ENCODE measurements at places on chromosomes 5 and 9.

GRCh38 chr5:68347536-68347935 is 132.0 kb downstream of the PIK3R1 start:
- no peak for DNase-seq

GRCh38 chr5:165521816-165522610 is 2016.6 kb downstream of the MAT2B start:
- DNase-seq, result no peak

- no peak for DNase-seq
These were observed 11.6 kb downstream of the ABL1 start for GRCh38 chr9:130846487-130847305.

- DNase-seq, result no peak
These were observed 212.0 kb downstream of the DEPDC1B start for GRCh38 chr5:60487885-60488442.

DNA sequence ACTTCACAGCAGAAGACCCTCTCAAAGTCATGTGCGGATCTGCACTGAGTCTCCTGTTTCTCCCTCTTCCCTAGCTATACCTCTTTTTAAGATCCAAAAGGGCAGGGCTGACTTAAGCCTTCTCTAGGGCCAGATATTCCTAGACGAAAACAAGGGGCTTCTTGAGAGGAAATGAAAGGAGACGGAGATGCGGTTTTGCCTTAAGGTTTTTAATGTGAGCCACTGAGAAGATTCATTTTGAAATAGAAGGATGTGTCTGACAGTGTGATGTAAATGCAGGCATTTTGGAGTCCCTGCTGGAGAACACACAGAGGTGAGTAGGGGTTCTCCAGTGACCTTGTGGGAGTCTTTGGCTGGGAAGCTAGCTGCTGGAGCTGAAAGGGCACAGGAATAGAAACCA is 15.6 kb upstream of the IL12B start:
- no peak for DNase-seq

GRCh38 chr9:98129451-98129881 is 10.4 kb upstream of the TRIM14 start:
- peak; percentile 35 for DNase-seq

GRCh38 chr5:157735991-157736390 is 4.8 kb downstream of the THG1L start:
- DNase-seq, result no peak

DNA sequence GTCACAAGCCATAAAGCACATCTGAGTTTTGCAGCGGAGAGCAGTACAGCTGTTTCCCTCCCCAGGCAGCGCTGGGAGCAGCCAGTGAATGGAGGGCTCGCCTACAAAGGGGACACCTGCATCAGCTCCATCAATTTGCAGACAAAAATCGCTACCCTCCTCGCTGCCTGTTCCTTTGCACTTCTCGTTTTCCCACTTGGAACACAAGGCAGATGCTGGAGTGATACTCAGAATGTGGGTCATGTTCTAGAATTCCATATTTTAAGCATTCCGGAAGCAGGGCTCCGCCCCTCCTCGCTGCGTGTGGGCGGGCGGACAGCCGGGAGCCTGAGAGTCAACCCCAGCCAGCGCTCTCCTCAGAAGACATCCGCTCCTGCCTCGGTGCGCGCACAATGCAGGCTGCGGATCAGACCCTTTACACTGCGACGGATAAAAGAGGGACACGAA is 92.1 kb downstream of the LMNB1 start:
- DNase-seq, result peak; percentile 36

- peak; percentile 82 for DNase-seq
These were observed 76.8 kb downstream of the STK10 start for GRCh38 chr5:172110921-172111851.

DNA sequence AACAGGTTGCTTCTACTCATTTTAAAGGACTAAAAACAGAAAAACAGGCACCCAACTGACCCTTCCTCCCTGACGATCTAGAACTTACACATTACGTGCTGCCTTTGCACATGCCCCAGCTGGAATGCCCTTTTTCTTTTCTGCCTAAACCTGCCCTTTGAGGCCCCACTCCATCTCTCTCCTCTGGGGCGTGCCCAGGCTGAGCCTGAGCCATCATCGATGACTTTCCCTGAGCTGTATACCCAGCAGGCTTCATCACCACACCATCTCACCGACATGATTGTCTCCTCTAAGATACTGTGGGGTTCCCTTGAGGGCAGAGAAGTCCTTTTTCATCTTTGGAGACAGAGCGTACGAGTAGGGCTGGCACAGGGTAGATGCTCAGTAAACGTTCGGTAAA is 24.1 kb upstream of the GABBR2 start:
- no peak for DNase-seq

- DNase-seq, result no peak
These were observed 77.8 kb upstream of the SLC1A3 start for GRCh38 chr5:36528588-36528987.

- DNase-seq, result no peak
These were observed 376.3 kb downstream of the SEMA5A start for GRCh38 chr5:9169557-9169902.

DNA sequence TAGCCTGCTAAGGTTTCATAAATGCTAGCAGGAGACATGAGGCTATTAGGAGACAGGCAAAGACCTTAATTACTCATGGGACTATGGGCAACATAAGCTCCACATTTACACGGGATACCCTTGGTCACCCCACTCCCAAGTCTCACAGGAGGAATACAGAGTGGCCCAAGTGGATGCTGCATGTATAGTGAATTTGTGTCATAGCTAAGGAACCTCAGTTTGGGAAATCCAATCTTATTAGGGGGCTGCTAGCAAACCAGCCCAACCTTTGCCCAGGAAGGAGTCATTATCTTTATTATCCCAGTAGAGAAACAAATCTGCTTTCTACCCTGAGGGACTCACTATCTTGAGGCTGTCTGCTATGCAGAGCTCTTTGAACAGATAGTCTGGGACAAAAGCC is 405.9 kb downstream of the KIAA0825 start:
- DNase-seq, result no peak

DNA sequence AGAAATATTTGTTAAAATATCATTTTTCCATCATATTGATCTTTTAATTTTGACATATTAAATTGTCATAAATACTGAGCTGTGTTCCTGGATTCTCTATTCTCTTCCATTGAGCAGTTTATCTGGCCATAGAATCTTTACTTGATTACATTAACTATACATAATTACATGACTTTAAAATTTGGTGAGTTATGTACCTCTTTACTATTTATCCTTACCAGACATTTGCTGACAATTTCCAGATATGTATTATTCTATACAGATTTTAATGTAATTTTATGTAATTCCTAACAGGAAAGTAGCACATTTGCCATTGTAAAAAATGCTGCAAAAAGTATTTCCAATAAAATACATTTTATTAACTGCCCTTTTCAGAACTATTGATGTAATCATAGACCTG is 770.3 kb downstream of the KCTD16 start:
- no peak for DNase-seq

DNA sequence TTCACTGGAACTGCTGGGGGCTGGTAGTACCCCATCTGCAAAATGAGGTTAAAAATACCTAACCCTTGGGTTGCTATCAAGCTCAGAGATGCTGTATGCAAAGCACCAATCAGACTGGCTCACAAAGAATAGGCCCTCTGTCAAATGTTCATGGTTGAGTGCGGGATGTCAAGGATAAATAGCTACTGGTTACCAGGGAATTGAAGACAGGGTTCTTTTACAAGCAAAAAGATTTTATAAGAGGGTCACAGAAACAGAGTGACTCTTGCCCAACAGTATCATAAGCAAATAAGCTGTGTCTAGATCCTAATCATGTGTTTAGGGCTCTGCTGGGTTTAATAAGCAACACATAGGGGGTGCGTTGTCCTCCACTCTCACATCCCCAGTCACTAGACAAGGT is 11.9 kb downstream of the SYK start:
- no peak for DNase-seq

GRCh38 chr5:135735831-135736230 is 98.6 kb upstream of the SLC25A48 start:
- DNase-seq, result no peak

- DNase-seq, result no peak
These were observed 22.1 kb downstream of the GABRP start for GRCh38 chr5:170805666-170806065.

DNA sequence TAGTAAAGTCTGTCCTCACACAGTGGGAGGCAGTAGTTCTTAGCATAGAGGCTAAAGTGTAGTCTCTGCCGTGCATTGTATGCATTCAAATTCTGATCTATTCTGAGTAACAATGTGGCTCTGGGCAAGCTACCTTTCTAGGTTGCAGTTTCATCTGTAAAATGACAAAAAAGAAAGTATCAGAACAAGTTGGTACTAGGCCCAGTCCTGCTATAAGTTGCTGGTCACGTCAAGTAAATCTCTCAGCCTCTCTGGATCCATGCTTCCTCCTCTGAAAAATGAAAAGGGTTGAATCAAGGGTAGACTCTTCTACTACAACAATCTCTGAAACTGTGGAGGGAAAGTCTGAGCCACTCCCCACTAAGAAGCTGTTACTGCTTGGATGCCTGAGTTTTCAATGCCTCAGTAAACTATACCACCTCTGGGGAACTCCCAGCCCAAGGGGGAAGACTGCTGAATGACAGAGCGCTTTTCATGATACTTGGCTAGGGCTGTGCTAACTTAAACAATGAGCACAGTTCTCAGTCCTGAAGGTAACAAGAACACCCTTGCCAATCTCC is 34.5 kb upstream of the SPARC start:
- DNase-seq, result no peak

GRCh38 chr9:95857124-95857523 is 18.4 kb upstream of the ERCC6L2 start:
- DNase-seq, result no peak

DNA sequence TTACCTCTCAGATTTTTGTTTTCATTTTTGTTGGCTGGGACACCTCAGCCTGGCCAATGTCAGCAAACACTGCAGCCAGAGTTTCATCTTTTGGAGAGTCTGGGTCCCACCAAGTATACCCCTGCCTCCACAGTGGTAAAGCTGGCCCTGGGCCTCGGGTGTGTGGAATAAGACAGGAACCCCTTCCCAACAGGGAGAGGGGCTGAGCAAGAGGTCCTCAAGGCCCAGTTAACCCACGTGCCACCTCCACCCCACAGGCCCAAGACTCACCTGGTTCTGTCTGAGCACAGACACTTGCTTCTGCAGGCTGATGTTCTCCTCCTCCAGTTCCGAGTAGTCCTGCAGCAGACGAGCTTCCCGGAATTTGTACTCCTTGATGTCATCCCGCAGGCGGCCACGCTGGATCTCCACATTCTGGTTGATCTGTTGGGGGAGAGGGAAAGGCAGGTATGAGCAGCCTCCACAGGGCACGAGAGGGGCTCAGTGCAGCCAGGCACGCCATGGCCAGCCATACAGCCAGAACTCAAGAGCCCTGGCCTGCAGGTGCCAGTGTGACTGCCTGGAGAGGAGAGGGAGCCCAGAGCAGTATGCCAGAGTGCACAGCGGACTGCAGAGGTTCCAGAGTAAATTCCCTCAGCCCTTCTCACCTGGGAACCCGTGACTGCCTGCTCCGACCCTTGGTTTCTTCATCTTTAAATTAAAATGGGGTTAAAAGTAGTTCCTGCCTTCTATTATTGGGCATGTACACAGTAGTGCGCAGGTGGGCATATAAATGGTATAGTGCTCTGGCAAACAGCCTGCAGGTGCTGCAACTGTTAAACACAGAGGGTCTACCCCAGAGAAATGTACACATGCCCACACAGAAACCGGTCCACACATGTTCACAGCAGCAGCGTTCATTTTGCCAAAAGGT is 42.0 kb downstream of the BICD2 start:
- no peak for DNase-seq

DNA sequence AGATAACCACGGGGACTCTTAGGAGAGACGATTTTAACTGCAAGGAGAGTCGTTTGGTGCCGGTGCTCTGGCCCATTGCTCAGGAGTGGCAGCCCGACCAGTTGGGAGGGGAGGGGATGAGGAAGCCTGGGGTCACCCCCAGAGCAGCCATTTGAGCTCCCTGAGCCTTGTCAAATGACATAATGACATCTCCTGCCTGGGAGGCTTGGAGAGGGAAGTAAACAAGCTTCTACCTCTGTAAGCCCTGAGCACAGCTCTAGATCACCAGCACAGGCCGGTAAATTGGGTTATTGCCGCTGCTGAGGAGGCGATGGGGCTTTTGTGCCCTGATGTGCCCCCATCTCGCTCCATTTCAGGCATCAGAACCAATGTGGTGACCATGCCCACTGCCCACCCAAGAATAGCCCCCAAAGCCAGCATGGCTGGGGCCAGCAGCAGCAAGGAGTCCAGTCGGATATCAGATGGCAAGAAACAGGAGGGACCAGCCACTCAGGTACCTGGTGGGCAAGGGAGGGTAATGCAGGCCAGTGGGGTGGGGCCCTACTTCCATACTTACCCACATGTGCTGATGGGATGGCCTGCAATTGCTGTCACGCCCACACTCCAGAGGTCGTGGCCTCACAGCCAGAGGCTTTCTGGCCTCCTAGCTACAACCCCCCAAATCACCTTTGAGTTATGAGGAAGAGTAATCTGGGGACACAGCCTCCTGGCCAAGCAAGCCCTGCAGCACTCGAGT is 23.0 kb downstream of the CD74 start:
- no peak for DNase-seq

GRCh38 chr5:12936221-12936620 is 1008.3 kb downstream of the DNAH5 start:
- no peak for DNase-seq

DNA sequence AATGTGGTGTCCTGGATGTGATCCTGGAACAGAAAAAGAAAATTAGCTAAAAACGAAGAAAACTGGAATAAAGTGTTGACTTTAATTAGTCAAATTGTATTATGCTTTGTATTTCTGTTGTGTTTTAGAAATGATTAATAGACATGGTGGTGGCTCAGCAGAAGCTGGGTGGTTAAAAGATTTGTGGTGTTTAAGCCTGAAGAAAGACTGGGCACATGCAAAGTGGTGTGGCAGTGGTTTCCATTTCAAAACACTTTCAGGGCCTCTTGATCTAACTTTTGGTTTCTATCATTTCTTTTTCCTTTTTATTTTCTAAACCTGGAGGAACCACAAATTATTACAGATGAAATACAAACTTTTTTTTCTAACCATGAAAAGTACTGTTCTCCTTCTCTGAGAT is 44.1 kb downstream of the ADGRV1 start:
- no peak for DNase-seq

DNA sequence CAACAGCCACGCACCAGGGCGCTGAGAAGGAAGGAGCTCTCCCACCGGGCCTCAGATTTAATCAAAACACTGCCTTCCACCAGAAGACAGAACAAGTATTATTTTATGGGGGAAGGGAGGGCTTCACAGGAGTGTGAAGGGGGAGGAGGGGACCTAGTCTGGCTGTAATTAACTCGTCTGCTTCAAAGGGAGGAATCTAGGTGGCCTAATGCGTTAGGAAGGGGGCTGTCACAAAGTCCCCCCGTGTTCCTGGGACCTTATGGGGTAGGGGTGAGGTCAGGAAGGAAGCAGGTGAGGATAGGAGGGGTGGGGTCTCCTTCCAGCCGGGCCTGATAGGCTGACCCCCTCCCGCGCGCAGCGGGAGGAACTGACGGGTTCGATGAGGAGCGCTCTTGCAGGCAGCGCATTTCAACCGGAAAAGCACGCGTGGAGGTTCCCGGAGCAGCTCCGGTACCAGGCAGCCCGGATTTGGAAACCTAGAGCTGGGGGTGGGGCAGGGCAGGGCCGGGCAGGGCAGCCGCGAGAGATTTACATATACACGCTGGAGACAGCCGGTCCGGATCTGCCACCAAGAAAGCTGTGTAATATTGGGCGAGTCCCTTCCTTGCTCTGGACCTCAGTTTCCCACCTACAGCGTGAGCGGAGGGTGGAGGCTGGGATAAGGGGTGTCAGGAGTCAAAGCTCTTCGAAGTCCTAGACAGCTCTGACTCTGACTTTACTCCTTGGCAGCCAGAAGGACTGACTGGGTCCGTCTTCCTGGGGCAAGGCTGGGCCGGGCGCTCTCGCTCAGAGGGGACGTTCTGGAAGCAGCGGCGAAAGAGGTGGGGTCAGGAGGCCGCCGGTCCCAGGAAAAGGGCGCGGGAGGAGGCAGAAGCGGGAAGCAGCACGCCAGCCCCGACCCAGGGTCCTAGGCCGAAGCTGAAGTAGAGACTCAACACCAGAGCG is 1.8 kb downstream of the SHB start:
- no peak for DNase-seq
